Mammary microvascular endothelial cell (primary cell): ENCODE measurements at places on chromosomes 3 and 15. TPM values are rescaled to one million over a fixed set of nuclear protein-coding genes. Genes with fewer than 3 reads are reported as not detected.

Gene REC114
- not detected in 2 replicates for total RNA-seq

Gene WDR93
- total RNA-seq = not detected in 2 replicates

Gene AGTR1
- not detected in 2 replicates for total RNA-seq

Gene ASB14
- total RNA-seq = not detected in 2 replicates

Gene RETNLB
- total RNA-seq = not detected in 2 replicates

Gene BAHD1
- 12.9 and 13.5 TPM in 2 replicates for total RNA-seq

Gene CAPN3
- total RNA-seq = 0.54 and 0.67 TPM in 2 replicates

Gene WDR76
- total RNA-seq = 18.5 and 18.9 TPM in 2 replicates

Gene AP4E1
- total RNA-seq = 7.0 and 8.0 TPM in 2 replicates

Gene CA12
- 0.10 and 0.33 TPM in 2 replicates for total RNA-seq

Gene SIDT1
- total RNA-seq = under 0.01 TPM in 1 of 2 replicates, not detected in the other

Gene KIF15
- total RNA-seq = 10.7 and 13.8 TPM in 2 replicates

Gene OXTR
- under 0.01 and 0.13 TPM in 2 replicates for total RNA-seq

Gene MUC4
- not detected in 2 replicates for total RNA-seq

Gene GLDN
- not detected in 2 replicates for total RNA-seq

Gene LRRIQ4
- total RNA-seq = not detected in 2 replicates

Gene MAPKBP1
- 11.9 and 13.4 TPM in 2 replicates for total RNA-seq

Gene SPATA12
- total RNA-seq = 0.13 and 0.15 TPM in 2 replicates

Gene FBXW12
- total RNA-seq = not detected in 2 replicates

Gene PROS1
- total RNA-seq = 7.2 and 11.1 TPM in 2 replicates

Gene GOLGA8J
- total RNA-seq = not detected in 2 replicates

Gene CCR4
- total RNA-seq = 2.3 and 2.6 TPM in 2 replicates

Gene KCNMB2
- not detected in 2 replicates for total RNA-seq

Gene BSN
- total RNA-seq = 0.07 and 0.10 TPM in 2 replicates

Gene LARP6
- total RNA-seq = 27.2 and 32.3 TPM in 2 replicates
